ENCODE measurements at places on chromosomes 12 and 14.
A peak's percentile ranks its signal among the peaks of the same experiment; 100 is the strongest.

DNA sequence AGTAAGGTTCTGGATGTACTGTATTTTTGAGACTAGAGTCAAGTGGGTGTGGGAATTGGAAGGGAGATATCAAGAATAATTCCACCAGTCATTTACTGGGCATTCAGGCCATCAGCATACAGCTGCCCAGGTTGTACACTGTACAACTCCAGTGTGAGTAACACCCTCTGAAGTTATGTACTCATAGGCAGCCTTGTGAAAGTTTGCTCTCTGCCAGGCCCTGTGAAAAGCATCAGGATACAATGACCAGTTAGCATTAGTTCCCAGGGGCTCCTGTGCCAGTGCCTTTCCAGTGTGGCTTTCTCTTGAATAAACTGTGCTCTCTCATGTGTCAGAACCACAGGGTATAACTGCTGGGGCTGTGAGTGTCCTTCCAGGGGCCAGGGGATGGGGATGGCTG is 89.7 kb downstream of the LGMN start:
- DNase-seq, result no peak

- no peak for DNase-seq
Measured at GRCh38 chr14:31122921-31123320, 84.7 kb downstream of the HECTD1 start.

- DNase-seq, result no peak
Measured at GRCh38 chr12:92759634-92760268, 57.0 kb downstream of the PLEKHG7 start.

DNA sequence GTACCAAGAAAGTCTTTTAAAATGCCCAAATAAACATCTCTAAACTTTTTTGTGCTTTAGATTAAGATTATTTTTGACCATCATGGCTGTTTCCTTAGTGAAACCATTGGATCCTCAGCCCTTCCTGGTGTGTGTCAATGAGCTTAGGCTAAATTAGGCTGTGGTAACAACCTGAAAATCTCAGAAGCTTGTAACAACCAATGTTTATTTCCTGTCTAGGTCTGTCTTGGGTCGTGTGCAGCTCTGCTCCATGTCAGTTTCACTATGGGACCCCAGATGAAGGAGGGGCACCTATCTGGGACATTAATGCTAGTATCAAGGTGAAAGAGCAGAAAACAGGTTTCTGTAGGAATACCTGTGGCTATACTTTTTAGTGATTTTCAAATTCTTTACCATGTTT is 49.9 kb downstream of the KCNMB4 start:
- DNase-seq, result no peak

DNA sequence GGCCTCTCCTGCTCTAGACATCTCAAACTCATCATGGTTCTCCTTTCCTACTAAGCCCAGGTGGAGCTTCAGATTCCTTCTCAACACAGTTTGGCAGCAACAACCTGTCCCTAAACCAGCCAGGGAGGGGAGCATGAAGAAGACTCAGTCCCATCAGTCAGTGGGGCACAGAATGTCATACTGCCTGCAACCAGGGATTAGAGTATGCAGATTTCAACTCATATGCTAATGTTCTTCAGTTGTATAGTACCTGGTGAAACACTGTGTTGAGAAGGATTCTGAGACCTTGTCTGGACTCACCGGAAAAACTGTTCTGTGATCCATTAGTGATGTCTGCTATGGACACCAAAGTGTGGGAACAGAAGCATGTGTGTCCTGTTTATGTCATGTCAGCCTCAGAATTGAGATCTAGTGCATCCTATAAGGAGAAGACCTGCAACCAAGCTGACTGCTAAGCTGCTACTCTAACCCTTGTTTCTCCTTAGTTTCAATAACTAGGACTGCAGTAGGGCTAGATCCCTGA is 43.6 kb downstream of the TRPV4 start:
- DNase-seq, result no peak

DNA sequence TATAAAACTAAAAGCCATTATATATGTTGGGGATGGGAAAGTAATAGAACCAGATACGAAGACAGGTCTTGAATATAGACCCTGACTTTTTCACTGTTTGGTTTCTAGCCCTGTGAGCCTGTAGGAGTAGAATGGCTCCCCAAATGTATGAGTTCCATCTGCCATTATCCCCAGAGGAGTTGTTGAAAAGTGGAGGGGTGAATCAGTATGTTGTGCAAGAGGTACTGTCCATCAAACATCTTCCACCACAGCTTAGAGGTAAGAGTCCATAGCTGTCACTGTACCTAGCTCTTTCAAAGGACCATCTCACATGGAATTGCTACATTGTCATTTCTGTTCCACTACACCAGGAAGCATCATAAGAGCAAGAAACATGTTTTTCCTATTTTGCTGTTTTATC is 1.1 kb downstream of the NCAPD2 start:
- DNase-seq, result no peak

- DNase-seq, result no peak
Measured at GRCh38 chr14:88164906-88165534, 158.0 kb downstream of the KCNK10 start.

DNA sequence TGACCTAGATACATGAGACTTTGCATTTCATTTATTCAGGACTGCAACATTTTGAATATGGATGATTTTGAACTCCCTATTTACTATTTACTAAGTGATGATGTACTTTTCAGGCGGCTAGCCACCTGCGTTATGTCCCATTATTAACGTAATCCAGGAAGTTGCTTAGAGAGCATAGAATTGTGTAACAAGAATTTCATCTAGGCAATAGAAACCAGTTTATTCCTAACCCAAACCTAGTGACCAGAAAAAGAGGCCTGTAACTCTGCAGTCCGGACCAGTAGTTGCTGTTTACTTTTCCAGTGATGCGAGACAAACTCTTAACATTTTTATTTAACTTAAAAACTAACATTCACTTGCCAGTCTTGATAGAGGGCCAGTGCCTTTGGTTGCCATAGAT is 12.3 kb downstream of the NUDT4 start:
- no peak for DNase-seq

DNA sequence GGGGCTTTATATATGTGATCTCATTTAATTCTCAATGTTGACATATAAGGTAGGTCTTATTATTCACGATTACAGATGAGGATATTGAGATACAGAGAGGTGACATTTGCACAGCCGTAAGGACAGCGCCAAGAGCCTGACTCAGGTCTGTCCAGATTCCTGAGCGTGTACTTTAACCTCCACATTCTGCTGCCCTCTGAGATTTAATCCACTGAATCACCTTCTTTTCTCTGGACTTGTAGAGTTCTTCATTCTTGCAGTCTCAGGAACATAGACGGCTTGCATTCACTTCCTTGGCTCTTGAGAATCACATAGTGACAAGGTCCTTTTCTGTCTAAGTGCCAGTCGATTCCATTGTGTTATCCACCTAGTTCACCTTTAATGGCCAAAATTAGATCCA is 141.0 kb upstream of the ARHGAP5 start:
- no peak for DNase-seq

DNA sequence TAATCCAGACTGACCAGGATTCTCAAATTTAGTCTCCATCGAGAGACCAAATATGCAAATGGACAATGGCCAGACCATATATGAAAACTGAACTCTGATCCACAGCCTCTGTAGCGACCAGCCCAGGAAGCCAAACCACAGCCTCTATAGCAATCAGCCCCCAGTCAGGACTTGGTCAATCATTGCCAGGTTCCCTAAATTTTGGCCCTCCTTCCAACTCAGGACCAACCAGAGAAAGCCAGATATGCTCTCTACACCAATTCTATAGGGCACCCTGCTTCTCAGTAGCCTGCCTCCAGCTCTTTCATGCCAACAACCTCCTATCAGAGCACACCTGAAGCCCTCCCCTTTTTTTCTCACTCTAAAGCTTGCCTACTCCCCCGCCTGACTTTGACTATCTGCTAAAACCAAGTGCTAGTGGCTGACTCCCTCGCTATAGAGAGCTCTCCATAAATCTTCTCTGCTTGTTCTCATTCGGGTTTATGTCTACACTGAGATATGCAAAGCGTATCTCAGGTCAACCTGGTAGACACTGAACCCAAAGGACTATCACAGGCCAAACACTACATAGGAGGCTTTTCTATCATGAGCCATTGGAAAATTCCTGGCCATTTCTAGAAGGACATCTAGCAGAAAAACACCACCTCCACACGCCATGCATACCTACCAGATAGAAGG is 110.5 kb upstream of the FUT8 start:
- DNase-seq, result no peak

- no peak for DNase-seq
Measured at GRCh38 chr12:131222329-131223139, 268.8 kb downstream of the ADGRD1 start.

- peak; percentile 16 for DNase-seq
Measured at GRCh38 chr14:59055439-59056045, 132.9 kb upstream of the DAAM1 start.

DNA sequence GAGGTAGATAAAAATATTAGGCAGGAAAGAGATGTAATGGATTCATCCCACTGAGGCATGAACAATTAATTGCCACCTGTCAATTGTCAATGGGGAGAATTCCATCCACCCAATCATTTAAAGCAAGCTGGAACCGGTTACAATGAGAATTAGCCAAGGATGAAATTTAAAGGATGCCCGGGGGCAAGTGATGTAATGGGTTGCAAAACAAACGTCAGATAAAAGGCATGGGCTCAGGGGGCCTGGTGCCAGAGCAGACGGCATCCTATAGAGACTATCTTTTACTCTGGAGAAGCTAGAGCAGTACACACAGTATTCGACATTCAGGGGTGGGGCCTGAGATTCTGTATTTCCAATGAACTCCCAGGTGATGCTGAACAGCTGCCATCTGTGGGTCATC is 80.5 kb upstream of the ZFP36L1 start:
- DNase-seq, result no peak

GRCh38 chr12:517538-517937 is 57.8 kb downstream of the B4GALNT3 start:
- DNase-seq, result no peak

GRCh38 chr12:90712671-90713070 is 242.3 kb downstream of the CCER1 start:
- no peak for DNase-seq

DNA sequence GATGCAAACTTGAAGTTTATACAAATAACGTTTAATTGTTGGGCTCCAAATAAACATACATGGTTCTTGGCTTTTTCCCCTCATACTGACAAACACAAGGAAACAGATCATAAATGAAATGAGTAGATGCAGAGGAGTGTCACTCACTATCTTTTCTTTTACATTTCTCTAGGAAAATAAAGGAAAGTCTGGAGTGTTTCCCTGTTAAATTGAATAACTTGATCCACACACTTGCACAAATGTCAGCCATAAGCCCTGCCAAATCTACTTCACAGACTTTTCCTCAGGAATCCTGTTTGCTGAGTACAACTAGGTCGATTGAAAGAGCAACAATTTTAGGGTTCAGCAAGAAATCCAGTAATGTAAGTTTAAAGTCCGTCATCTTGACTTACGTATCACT is 175.3 kb downstream of the PLCZ1 start:
- no peak for DNase-seq

- DNase-seq, result no peak
Measured at GRCh38 chr14:52692248-52692962, 3.0 kb downstream of the ERO1A start.

DNA sequence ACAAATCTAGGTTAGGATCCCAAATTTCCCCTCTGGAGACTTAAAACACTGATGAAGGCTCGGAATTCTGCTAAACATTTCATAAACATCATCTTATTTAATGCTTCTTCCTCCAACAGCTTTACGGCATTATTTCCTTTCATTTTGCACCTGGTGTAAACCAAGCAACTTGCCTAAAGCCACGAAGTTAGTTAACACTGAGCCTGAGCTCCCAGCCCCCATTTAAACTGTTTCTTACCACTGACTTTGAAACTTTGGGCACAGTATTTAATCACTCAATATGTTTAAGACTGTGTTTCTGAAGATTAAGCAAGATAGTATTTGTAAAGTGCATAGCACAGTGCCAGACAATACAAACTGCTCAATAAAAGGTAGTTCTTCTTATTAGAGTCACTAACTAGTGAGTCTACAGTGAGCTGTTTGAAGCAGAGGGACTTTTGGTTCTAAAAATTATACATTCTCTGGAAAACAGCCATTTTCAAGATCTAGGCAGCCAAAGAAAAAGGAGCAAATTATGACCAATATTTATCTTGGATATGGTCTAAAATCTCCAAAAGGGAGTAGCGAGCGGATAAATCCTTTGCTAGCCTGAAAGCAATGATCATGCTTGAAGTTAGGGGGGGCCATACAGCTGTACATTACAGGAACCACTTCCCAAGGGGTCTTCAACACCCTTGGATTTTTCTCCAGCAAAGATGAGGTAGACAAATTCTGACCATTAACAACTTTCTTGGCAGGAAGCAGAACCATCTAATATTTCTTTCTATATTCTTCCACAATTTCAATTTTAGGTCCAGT is 4.0 kb downstream of the EGLN3 start:
- DNase-seq, result no peak

Data from stimulated activated CD4-positive, alpha-beta T cell treated with anti-CD3 and anti-CD28 coated beads, Interleukin-2, amount 100 ng/mL, for 4 hours (primary cell).